ENCODE measurements at places on chromosomes 13 and 19.

DNA sequence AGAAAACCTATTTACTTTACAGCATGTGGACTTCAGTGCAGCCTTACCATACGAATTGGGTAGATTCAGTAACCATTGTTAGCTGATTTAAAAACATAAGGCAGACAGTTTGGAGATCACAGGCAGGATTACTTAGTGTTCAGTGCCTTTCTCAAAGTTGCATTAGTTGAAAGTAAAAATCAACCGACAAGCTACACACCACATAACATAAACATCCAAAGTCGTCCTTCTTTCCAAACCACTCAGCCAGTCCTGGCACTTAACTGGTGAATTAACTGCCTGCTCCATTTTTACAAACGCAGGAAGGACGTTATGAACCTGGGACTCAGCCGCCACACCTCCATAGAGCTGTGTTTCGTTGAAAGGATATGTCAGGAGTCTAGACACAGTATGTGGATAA, 91.4 kb downstream of the COL4A1 start:
- no peak for DNase-seq

- DNase-seq: no peak
Measured at GRCh38 chr19:45629704-45630103, 9.5 kb downstream of the EML2 start.

GRCh38 chr19:29393915-29394460, 131.8 kb upstream of the VSTM2B start:
- DNase-seq: no peak

GRCh38 chr19:6738787-6739389, 592 bp upstream of the TRIP10 start:
- DNase-seq: peak; percentile 36

- DNase-seq: no peak
Measured at GRCh38 chr19:41920882-41921576, 7.2 kb downstream of the ERFL start.

All from CD4-positive, alpha-beta T cell treated with Interleukin-12 subunit alpha and Interleukin-12 subunit beta, for 1 hour (primary cell).